Activated T-cell treated with anti-CD3 and anti-CD28 coated beads for 48 hours (primary cell): ENCODE measurements at places on chromosomes 13 and 19.
A peak's percentile ranks its signal among the peaks of the same experiment; 100 is the strongest.

DNA sequence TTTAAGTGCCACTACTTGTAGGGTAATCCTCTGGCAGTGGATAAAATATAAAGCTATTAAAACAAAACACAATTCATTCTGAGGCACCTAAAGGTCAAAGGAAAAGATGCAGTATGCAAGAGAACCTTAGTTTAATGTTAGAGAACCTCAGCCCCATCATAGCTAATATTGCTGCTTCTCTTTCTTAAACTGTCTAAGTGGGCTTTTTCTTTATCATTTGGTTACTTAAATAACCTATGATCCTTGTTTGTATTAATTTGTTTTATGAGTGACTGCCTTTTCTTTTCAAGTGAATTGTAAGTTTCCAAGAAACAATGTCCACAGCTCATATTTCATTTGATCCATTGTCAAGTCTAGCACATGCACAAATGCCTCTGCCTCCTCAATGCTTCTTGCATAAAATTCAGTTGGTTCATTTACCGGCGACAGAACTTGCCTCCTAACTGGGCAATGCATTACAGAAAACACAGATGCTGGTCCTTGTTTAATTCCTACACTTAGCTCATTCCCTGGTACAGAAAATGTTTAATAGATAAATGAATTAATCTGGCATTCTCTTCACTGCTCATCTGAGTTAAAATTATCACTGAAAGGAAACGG is 1049.8 kb downstream of the OLFM4 start:
- DNase-seq = no peak

DNA sequence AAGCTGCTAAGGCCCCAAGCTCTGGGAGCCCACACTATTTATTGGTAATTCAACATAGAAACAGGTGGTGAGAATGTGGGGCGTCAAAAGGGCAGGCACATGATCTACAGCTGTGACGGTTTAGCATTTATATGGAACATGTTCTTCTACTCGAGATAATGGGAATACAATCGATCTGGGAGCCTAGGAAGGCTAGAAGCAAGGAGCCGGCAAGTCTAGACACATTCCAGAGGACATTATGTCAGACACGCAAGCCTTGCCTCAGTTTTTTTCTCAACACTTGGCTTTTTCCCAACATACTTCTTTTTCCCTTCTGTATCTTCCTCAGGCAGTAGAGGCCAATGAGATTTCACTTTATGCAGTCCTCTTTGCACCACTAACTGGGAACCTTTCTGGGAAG is 315.7 kb upstream of the SLITRK5 start:
- no peak for DNase-seq

GRCh38 chr13:48728876-48729275 is 75.1 kb downstream of the CYSLTR2 start:
- DNase-seq = no peak

- DNase-seq = peak; percentile 56
Measured at GRCh38 chr19:17339088-17339741, 1.9 kb downstream of the GTPBP3 start.

DNA sequence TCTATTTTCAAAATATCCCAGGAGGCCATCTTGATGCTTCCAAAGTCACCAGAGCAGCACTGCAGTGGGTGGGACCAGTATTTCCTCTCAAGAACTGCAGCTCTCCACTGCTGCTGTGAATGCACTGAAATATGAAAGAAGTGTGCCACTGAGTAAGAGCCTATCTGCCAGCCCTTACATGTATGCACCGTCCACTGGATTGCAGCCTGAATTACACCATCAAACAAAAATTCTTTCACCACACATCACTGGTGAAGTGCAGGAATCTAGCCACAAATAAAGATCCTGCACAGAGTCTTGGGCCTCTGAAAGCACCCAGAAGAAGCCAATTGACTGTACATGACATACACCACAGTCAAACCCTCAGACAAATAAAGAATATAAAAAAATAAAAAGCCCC is 249.0 kb downstream of the LHFPL6 start:
- DNase-seq = no peak

DNA sequence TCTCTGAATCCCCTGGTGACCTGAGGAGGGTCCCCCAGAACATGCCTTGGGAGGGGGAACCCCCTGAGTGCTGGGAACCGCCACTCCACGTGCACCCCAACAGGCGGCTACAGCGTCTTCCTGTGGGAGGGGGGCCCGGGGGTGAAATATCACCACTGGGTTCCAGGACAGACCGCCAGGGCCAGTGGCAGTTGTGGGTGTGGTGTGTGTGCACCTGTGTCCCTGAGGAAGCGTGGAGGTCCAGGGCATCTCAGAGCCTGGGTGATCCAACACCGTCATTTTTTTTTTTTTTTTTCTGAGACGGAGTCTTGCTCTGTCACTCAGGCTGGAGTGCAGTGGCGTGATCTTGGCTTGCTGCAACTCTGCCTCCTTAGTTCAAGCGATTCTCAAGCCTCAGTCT is 4.2 kb downstream of the ADGRE5 start:
- DNase-seq = no peak

DNA sequence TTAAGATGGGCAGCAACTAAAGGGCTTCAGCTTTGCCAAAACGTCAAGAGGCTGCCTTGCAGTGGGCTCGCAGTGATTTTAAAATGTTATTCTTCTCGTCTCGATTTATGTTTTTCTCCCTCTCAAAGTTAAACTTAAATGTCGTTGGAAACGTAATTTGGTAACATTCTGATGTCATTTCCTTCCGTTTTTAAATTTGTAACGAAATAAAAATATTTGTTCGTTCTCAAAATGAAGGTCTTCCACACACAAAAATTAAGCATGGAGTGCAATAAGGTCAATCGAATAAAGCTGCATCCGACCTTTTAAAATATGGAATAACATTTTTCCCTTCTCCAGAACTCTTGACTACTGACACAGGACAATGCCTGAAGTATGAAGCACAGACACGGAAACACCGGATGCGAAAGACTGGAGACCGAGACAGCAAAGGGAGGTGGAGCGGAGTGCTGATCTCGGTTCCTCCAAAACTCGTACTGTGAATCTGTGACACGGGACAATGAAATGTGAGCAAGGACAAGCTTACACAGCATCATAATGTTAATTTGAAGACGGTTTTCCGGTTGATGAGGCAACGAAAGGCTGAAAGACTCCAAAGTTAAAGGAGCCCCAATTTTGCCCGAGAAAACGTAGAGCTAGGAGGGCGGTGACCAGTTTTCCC is 850 bp downstream of the MTMR6 start:
- no peak for DNase-seq

DNA sequence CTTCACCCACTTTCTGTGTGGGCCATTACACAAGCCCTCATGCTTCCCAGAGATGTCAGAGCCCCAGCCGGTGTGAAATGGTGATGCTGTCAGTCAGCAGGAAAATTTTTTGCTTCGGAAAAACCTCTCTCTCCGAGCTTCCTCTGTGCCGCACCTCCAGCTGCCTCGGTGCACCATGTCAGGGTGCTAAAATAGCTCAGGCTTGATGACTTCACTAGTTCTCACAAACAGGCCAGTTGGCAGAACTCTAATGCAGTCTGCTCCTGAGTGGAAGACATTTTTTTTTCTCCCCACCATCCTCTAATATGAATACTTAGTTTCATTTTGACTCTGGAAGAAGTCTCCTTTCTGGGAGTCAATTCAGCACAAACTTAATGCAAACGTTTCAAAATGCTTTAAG is 71.3 kb downstream of the KLF12 start:
- DNase-seq = no peak

GRCh38 chr13:93765062-93765461 is 538.5 kb downstream of the GPC6 start:
- no peak for DNase-seq
